Kidney glomerular epithelial cell (primary cell): ENCODE measurements at places on chromosomes 6 and 20.

DNA sequence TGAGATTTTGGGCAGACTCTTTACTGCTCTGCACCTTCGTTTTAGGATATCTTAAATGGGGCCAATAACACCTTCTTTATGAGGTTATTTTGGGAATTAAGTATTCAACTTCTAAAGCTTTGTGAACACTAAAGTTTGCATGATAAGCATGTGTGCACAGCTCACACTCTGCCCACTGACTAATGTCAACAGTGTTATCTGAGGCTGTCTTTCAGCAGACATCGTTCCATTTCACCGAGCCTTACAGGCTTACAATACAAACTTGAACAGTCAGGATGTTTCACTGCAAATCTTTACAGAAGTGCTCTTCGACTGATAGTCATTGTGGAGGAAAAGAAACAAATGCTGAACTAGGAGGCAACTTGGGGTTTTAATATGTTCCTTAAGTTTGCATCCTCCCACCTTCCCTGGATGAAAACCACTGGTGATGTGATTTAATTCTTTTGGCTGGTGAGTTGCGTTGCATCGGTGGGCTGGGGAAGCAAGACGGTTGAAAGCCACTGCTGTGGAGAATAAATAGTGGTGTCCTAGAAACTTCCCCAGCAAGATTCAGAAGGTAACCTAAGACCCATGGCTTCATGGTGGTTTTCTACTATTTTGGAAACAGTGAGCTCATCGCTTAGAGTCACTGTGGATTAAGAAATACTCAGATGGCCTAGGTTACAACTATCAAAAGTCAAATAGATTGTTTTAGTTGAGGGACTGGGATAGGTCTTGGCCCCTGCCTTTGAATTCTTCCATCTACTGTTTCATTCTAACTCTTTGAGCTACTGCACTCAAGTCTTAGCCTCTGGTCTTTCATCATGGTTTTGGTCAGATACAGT, 167.2 kb upstream of the MAP3K7 start:
- no peak for DNase-seq

DNA sequence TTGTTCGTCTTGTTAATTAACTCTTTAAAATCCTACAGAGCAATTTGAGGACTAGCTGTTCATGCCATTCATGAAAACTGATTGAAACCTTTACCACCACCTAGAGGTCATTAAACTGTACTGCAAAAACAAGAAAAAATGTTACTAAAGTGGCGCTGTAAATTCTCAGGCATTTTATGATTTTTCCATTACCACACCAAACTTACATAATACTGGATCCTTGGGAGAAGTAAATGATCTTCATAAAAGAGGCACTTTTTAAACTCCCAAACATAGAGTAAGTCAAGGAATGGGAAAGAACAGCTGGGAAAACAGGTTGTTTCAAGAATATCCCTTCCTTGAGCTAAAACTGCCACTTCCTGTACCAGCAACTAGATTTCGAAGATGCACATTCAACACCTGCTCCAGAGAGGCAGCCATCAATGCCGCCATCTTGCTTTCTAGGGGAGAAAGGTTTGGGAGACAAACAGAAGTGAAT, 54.3 kb downstream of the MYLIP start:
- DNase-seq = no peak

- no peak for DNase-seq
These were observed 30.2 kb upstream of the IL17A start for GRCh38 chr6:52155791-52156576.

- DNase-seq = no peak
These were observed 5.6 kb downstream of the CYP24A1 start for GRCh38 chr20:54167909-54168872.

GRCh38 chr6:90209527-90209926, 87.1 kb downstream of the BACH2 start:
- no peak for DNase-seq

DNA sequence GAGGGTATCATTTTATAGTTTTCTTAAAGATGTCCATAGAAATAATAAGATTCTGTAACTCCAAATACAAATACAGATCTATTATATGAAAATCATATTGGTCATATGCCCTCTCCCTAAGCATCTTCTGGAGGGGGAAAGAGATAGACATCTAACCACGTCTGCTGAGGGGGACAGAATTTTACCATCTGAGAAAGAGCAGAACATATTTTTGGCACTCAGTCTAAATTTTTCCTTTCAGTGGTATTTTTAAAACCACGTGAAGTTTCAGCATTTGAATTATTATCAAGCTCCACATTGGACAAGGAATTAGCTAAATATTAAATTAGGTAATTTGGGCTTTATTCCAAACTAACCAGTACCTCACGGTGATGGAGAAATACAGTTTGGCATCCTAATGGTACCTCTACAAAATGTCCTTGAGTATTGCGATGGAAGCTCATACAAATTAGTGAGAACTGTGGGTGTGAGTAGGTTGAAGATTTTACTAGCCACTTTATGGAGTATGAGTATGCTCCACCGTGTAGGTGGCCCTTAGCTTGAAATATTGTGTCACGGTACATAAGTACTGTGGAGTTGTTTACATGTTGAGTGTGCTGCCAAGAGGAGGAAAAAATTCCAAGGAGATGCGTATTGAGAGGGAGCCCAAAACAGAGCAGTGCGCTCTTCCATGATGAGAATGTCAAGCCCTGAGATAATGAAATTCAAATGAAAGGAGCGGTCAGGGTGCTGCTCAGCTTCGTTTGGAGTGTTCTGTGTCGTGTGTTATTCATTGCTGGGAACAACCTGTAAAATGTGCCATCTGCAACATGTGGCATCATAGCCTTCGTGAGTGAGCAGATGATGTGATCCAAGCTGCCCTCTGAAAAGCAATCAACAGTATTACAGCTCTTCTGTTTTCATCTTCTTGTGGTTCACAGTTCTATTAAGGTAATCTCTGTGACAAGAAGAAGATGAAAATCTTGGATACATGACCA, 48.4 kb upstream of the PHACTR2 start:
- no peak for DNase-seq

DNA sequence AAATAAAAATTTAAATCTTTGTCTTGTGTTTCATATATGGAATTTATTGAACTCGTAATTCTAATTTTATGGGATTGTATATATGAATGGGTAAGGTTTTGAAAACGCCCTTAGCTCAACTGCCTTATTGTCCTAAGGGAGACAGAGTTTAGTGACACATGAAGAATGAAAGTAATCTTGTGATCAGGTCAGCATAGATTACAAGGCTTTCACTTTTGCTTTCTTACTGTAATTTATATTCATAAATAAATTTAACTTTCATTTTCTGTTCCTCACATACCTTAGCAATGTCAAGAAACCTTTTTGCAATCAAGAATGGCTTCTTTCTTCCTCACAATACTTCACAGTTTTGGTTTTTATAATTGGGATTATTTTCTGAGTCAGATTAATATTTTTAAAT, 14.4 kb downstream of the KPNA5 start:
- DNase-seq = no peak
